ENCODE measurements at places on chromosomes 1 and 21.

DNA sequence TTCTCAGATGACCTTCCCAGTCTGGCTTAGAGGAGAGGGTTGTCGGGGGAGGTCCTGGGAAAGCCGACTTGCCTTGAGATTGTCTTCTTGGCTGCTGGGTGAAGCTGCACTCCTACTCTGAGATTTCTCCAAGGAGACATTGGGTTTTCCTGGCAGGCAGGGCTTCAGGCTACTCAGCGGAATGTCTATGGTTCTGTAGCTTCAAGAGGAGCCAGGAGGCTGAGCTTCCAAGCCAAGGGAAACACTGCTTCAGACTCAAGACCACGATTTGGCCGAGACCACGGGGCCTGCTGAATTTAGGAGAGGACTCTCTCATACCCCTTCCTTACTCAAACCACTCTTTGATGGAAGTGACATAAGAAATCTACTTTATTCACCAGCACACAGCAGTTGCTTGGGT, 67.8 kb downstream of the NTMT2 start:
- H3K27me3 ChIP-seq = no peaks in the 10 kb centered on the region
- no peak overlapping the region for H3K4me3 ChIP-seq
- H3K4me1 ChIP-seq = no peaks in the 10 kb centered on the region
- no peak for DNase-seq
- no peaks in the 10 kb centered on the region for H3K36me3 ChIP-seq

- no peaks in the 10 kb centered on the region for H3K4me1 ChIP-seq
- no peaks in the 10 kb centered on the region for H3K36me3 ChIP-seq
- no peaks in the 10 kb centered on the region for H3K27me3 ChIP-seq
- H3K27ac ChIP-seq = no peak overlapping the region
Measured at GRCh38 chr1:233240829-233241682, 54.5 kb downstream of the PCNX2 start.

- no peaks in the 10 kb centered on the region for H3K4me1 ChIP-seq
- peak; percentile 86 for DNase-seq
- no peaks in the 10 kb centered on the region for H3K36me3 ChIP-seq
- H3K27ac ChIP-seq = peak overlapping the region; percentile 95
- H3K4me3 ChIP-seq = peak overlapping the region; percentile 54
Measured at GRCh38 chr1:9239622-9240401, 5.2 kb downstream of the H6PD start.

DNA sequence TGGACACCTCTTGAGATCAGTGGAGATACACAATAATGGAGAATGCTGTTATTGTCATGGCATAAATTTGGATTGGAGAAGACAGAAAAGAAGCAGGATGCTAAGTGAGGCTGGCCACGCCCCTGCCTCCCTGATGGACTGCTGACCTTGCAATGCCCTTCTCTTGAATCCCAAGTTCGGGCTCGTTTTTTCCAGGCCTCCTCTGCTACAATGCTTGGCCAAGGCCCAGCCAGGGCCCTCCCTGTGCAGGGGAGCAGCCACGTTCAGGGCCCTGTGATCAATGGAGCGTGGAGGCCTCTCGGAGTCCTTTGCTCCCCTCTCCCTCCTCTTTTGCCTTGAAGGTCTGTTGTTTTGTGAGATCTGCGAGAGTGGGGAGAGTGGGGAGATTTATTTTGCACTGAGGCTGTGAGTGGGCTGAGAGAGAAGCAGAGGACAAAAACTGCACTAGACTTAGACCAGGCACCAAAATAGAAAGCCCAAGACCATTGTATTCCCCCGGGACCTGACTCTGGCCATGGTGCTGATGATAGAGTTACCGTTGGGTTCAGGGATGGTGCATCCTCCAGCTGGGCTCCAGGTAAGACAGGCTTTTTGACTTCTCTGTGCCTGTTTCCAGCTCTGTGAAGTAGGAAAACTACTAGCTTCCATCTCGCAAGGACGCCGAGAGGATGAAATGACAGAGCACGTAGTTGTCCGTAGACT, 268.6 kb downstream of the KAZN start:
- no peak overlapping the region for H3K4me3 ChIP-seq
- no peaks in the 10 kb centered on the region for H3K4me1 ChIP-seq
- H3K27ac ChIP-seq = no peak overlapping the region
- no peaks in the 10 kb centered on the region for H3K27me3 ChIP-seq
- no peak for DNase-seq

GRCh38 chr1:91282695-91283420, 121.8 kb downstream of the HFM1 start:
- DNase-seq = peak; percentile 57
- no peaks in the 10 kb centered on the region for H3K27me3 ChIP-seq
- H3K4me1 ChIP-seq = no peaks in the 10 kb centered on the region
- H3K27ac ChIP-seq = no peak overlapping the region
